ENCODE measurements at places on chromosomes 6 and 20.
A peak's percentile ranks its signal among the peaks of the same experiment; 100 is the strongest.

- DNase-seq = no peak
Observed at GRCh38 chr6:74269600-74269858, 573.5 kb downstream of the CD109 start.

GRCh38 chr6:25925876-25926275 is 4.6 kb downstream of the SLC17A2 start:
- DNase-seq = no peak

- DNase-seq = peak; percentile 48
Observed at GRCh38 chr6:31400467-31401289, 2.7 kb upstream of the MICA start.

DNA sequence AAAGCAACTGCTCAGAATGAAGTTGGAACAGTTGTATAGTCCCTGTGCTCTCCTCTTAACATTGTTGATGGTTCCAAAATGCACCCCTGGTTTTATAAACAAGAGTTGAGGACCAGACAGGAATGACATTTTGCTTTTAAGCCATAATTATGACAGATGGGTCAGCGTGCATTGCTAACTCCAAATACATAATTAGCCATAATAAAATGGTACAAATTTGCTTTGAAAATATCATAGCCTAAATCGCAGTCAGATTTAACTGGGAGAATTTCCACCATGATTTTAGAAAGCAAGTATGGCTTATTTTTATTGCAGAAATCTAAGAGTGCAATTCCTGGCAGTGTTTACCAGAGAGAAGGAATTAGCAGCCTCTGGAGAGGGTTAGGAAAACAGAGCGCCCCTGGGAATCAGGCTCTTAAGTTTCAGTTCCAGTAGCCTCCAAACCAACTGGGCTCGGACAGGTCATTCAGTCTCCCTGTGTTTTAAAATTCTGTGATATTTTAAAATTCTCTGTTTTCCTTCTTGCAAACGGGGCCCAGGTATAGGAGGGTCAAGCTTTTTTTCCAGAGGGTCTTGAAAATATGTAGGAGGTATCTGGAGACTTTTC is 302.3 kb downstream of the TBC1D7 start:
- no peak for DNase-seq

- no peak for DNase-seq
Observed at GRCh38 chr6:76702187-76702586, 629.7 kb upstream of the IMPG1 start.

DNA sequence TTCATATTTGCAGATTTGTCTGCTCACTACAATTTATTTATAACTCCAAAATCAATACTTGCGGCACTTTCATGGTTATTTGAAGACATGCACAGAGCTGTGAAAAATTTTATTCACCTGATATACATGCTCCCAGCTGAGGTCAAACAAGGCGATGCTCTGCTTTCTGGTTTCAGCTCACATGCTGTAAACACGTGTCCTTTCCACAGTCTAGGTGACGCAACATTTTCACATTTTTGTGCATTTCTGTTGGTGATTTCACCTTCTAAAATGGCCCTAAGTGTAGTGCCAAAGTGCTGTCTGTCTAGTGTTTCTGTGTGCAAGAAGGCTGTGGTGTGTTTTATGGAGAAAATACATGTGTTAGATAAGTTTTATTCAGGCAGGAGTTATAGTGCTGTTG is 650.5 kb downstream of the RNF144B start:
- no peak for DNase-seq

GRCh38 chr6:93371756-93372155 is 47.6 kb downstream of the EPHA7 start:
- DNase-seq = no peak

DNA sequence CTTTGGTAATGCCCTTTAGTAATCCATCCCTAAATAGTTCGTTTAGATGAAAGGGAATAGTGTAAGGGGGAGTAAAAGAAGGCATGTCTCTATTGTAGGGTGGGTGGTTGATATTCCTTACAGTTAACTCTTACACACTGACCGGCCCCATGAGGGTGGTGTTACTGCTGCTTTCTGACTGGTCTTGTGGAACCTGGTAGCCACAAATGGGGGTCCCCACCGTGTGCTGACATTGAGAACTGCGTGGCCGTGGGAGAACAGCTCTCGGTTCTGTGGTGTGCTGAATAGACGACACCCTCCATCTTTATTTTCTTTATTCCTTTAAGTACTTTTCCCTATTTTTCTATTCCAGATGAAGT is 19.3 kb downstream of the MRAP2 start:
- DNase-seq = no peak

DNA sequence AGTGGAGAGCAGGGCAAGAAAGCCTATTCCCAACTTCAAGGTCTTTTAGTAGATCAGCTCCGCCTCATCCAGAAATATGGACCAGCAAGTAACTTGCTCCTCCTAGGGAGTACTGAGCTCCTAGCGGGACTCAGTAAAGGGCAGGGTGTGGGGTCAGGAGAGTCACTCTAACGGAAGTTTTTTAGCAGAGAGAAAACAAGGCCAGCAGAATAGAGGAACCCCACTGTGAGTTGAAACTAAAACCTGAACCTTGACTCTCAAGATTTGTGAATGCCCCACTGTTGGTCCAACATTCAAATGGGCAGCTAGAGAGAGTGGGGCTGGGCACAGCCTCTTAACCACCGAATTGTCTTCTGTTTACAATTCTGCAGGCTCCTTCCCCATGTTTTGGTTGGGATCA is 244.8 kb downstream of the FARS2 start:
- no peak for DNase-seq

DNA sequence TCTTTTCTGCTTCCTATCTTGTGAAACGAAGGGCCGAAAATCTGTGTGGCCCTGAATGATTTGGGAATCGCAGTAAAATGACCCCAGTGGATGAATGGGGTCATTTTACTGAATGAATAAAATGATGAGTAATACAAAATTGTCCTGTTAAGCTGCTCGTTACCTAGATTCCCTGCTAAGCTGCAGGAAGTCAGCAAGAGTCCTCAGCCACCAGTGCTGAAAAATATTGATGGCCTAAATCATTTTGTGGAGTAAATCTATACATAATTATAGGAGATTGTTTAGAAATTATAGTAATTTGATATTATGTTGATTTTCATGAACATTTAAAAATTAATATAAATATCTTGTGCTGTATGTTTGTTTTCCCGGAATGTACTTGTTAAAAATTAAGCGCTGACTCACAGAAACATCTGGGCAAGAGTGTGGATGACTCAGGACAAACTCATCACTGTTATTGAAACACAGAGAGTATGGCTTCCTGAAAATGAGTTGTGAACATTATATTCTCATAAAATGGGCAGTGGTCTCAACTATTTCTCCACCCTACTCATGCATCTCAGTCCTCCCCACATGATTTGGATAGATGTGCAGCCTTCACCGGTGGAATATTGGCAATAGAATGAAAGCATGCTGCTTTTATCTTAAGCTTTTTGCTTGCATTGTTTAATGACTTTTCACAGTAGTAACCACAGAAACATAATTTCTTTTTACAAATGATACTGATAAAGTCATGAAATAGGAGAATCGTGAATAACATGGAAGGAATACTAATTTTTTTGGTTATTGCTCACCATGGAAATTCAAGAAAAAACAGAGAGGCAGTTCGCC is 36.2 kb upstream of the RGS17 start:
- no peak for DNase-seq

DNA sequence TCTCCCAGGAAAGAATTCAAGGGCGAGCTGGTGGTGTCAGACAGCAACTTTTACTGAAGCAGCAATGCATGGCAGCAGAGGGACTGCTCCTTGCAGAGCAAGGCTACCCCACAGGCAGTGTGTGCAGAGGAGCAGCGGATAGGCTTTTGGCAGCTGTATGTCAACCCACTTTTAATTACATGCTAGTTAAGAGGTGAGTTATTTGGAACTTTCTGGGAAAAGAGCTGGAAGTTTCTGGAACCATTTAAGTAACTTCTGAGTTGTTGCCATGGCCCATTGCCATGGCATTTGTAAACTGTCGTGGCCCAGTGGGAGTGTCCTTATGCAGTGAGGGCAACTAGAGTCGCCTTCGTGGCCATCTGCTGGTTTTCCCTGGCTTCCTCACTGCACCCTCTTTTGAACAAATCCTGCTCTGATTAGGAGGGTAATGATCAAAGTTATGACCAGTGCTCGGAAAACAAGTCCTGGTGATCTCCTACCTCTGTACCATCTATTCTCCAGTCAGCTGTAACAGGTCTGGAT is 34.0 kb downstream of the BPIFB4 start:
- DNase-seq = no peak

- no peak for DNase-seq
Observed at GRCh38 chr6:35195120-35195780, 18.5 kb upstream of the SCUBE3 start.

- DNase-seq = no peak
Observed at GRCh38 chr6:134634466-134634865, 315.4 kb downstream of the ALDH8A1 start.

DNA sequence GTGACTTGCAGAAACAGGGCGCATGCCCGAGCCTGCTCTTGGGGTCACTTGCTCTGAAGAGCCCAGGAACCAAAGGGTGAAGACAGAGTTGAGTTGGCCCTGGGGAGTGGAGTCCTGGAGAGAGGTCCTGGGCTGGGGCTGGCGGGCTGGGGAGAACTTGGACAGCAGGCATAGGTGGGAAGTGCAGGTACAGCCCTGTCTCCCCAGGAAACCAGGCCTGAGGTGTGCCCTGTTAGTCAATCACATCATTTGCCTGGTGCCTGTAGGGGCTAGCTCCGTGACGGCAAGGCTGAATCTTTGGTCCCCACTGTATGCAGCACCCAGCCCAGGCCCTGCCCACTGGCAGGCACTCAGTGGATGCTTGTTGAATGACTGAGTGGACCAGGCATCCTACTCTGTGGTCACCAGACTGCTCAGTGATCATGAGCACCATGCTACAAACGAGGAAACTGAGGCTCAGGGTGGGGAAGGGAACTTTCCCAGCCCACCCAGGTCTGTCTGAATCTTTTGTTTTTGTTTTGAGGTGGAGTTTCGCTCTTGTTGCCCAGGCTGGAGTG is 15.6 kb upstream of the NOL4L start:
- no peak for DNase-seq

DNA sequence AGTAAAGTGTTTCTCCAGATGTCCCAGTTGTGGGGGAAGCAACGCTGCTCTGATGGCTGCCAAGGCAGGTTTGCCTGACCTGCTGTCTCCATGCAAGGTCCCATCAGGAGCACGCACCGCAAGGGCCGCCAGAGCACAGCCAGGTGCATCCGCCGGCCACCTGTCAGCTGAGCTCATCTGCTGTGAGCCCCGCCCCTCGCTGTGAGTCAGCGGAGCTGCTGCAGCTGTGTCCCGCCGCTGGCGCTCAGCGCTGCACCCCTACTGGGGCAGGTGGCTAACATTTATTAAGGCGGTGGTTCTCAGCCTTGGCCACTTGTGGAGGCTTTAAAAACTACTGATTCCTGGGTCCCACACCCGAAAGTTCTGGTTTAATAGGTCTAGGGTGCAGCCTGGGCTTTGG is 225.7 kb downstream of the UST start:
- no peak for DNase-seq

GRCh38 chr20:17142666-17143065 is 84.2 kb upstream of the PCSK2 start:
- DNase-seq = no peak

DNA sequence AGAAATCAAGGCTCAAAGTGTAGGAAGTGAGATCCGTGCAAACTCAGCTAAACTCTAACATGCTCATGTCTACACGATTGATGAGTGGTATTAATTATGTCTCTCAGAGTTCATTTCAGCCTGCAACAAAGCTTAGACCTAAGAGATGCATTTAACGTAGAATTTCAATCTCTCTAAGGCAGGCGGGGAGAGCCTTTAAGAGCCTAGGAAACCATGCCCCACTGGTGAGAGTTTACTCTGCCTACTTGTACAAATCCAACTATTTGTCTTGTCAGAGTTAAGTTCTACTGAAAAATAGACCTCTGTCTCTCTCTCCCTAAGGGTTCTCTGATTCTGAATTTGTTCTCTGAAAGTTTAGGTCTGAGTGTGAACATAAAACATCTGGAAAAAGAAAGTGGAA is 100.9 kb downstream of the SPTLC3 start:
- no peak for DNase-seq

DNA sequence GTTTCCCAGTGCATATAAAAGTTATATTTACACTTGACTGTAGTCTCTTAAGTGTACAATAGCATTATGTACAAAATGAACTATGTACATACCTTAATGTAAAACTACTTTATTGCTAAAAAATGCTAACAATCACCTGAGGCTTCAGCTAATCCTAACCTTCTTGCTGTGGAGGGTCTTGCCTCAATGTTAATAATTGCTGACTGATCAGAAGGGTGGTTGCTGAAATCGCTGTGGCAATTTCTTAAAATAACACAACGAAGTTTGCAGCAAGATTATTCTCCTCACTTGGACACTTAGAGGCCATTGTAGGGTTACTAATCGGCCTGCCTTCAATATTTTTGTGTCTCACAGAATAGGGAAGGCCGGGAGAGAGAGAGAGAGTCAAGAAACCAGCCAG is 24.7 kb upstream of the MICB start:
- no peak for DNase-seq

DNA sequence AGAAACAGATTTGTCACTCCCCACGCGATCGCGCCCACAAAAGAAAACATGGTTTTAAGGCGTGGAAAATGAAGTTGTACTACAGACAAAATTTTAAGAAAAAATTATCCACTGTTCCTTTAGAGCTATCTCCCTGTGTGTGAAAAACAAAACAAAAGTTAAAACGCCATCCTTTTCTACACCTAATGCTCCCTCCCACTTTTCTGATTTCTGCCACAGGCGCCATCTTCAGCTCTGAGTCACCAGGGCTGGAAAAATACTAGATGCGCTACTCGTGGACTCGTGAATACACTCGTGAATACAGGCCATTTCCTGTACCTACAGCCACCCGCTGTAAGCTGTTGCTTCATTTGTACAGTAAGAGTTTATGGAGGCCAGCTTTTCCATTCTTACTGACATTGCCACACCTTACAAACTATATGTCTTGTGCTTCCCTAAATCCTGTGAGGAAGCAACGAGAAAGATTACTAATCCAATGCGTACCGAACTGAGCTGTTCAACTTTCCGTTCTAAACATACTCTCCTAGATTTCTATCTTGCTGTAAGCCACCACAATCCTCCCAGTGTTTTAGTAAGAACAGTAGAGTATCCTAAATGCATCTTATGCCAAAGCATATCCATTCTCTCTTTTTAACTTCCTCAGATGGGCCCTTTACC is 773 bp upstream of the AHI1 start:
- DNase-seq = peak; percentile 34

DNA sequence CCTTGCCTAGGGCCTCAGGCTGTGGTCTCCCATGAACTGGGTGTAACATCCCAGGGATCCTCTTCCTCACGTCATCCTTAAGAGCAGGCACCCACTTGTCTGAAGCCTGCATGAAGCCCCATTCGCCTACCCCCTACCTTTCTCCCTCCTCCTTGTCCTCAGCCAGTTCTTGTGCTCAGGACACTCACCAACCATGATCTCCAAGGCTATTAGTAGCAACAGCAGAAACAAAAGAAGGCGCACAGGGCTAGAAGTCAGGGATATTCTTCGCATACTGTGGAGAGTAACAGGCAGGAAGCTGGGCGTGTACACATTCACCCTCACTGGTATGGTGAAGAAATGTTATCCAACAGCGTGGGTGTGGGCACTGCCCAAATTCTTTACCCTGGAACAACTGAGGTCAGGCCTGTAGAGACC is 7.3 kb downstream of the RAET1E start:
- DNase-seq = no peak

Measured in activated CD8-positive, alpha-beta memory T cell treated with anti-CD3 and anti-CD28 coated beads for 1 hour (primary cell).